Keratinocyte (primary cell): ENCODE measurements at places on chromosomes 2 and 18. TPM values are rescaled to one million over a fixed set of nuclear protein-coding genes. Genes with fewer than 3 reads are reported as not detected.
A peak's percentile ranks its signal among the peaks of the same experiment; 100 is the strongest.

DNA sequence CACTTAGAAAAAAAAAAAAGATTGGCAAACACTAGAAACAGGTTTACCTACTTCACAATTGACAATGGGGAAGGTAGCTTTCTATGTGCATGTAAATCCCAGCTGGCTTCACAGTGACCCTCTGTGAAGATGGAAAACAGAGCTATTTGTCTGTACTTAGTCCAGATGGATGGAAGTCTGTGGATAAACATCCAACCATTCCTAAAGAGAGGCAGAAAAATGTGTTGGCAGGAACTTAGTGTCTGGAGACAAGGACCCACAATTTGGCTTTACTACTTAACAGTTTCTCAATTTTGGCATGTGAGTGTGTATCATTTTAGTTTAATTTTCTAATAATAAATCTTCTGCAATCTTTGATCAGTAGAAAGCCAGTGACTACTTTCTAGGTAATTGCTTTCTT, 154.4 kb downstream of the RAD51AP2 start:
- H3K27ac ChIP-seq: no peak overlapping the region
- DNase-seq: no peak
- no peak overlapping the region for H3K4me3 ChIP-seq
- H3K27me3 ChIP-seq: no peaks in the 10 kb centered on the region

GRCh38 chr2:217338306-217338916, 478.5 kb upstream of the TNP1 start:
- DNase-seq: peak; percentile 9
- H3K27ac ChIP-seq: no peak overlapping the region
- H3K36me3 ChIP-seq: no peaks in the 10 kb centered on the region
- peaks cover 5% of the 10 kb centered on the region for H3K4me1 ChIP-seq
- no peak overlapping the region for H3K4me3 ChIP-seq

DNA sequence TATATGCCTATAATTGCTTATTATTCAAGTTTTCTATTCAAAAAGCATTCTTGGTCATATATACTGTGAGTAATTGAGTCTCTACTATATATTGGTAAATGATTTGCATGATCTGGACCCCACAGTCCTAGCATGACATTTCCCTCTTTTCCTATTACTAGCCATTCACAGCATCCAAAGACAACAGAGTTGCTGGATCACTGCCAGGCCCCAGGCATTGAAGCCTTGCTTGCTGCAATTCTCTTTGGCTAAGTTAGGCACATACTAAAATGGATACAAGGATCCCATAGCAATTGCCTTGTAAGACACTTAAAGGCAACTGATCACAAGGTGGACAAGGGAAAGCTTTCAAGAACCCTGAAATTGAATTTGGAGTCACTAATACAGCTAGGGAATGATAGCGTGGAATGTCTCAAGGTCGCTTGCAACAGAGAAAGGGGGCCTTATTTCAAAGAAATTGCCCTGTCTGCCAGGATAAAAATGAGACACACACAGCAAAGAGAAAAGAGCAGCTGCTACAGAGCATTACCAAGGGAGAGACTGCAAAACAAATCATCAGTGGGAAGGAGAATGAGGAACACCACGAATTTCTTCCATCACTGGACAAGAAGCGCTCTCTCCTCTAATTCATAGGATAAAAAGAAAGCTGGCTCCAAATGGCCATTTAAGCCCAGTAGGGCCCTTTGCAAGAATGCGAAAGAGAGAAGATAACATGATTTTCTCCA, 77.1 kb upstream of the EPHA4 start:
- no peaks in the 10 kb centered on the region for H3K36me3 ChIP-seq
- no peaks in the 10 kb centered on the region for H3K27me3 ChIP-seq
- H3K4me1 ChIP-seq: no peaks in the 10 kb centered on the region
- H3K27ac ChIP-seq: no peak overlapping the region

GRCh38 chr2:27664154-27664574, 475 bp downstream of the SLC4A1AP start:
- H3K4me1 ChIP-seq: peaks cover 19% of the 10 kb centered on the region
- peak overlapping the region; percentile 97 for H3K4me3 ChIP-seq
- peak overlapping the region; percentile 96 for H3K27ac ChIP-seq
- H3K27me3 ChIP-seq: no peaks in the 10 kb centered on the region
- no peak for DNase-seq
- H3K36me3 ChIP-seq: peaks cover 27% of the 10 kb centered on the region

GRCh38 chr18:13051950-13052349, 60.8 kb downstream of the CEP192 start:
- no peak overlapping the region for H3K27ac ChIP-seq
- no peaks in the 10 kb centered on the region for H3K27me3 ChIP-seq
- DNase-seq: no peak
- peaks cover 13% of the 10 kb centered on the region for H3K36me3 ChIP-seq

- peak overlapping the region; percentile 36 for H3K4me3 ChIP-seq
- H3K27ac ChIP-seq: no peak overlapping the region
- peaks cover 12% of the 10 kb centered on the region for H3K4me1 ChIP-seq
- peaks cover 40% of the 10 kb centered on the region for H3K27me3 ChIP-seq
These were observed 1.3 kb downstream of the IGFBP2 start for GRCh38 chr2:216634370-216635148.

DNA sequence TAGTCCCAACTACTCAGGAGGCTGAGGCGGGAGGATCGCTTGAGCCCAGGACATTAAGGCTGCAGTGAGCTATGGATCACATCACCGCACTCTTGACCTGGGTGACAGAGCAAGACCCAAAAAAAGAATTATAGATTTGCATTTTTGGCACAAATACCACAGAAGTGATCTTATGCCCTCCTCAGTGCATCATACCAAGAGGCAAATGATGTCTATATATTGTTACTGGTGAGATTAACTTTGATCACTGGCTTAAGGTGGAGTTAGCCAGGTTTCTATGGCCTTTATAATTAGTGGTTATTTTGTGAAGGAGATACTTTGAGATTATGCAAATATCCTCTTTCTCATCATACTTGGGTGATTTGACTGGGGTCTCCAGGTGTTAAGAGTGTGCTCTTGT, 22.1 kb upstream of the CATIP start:
- no peak for DNase-seq
- H3K4me1 ChIP-seq: no peaks in the 10 kb centered on the region
- no peaks in the 10 kb centered on the region for H3K36me3 ChIP-seq
- H3K4me3 ChIP-seq: no peak overlapping the region
- H3K27ac ChIP-seq: no peak overlapping the region

DNA sequence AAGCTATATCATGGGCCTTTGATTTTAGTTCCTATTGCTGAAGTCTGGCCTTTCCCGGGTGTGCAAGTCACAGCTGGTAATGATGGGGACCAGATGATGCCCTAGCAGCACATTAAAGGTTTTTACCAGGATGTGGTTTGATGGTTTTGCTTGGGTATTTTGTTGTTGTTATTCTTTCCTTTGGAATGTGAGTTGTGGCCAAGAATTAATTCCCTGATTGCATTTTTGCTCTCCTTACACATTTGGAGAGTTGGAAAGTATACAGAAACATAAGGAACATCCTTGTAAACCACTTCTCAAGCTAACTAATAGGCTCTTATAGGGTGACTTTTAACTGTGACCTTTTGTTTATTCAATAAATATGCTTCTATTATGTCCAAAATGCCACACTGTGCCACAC, 154.1 kb upstream of the MMADHC start:
- H3K36me3 ChIP-seq: no peaks in the 10 kb centered on the region
- H3K4me1 ChIP-seq: peaks cover 47% of the 10 kb centered on the region
- DNase-seq: no peak
- H3K4me3 ChIP-seq: no peak overlapping the region

GRCh38 chr2:226690461-226691024, 109.1 kb downstream of the IRS1 start:
- H3K27me3 ChIP-seq: no peaks in the 10 kb centered on the region
- H3K4me3 ChIP-seq: no peak overlapping the region
- no peak overlapping the region for H3K27ac ChIP-seq
- no peaks in the 10 kb centered on the region for H3K36me3 ChIP-seq
- DNase-seq: no peak
- H3K4me1 ChIP-seq: peaks cover 5% of the 10 kb centered on the region

GRCh38 chr2:104850361-104851290, 3.3 kb upstream of the POU3F3 start:
- no peaks in the 10 kb centered on the region for H3K36me3 ChIP-seq
- no peak overlapping the region for H3K4me3 ChIP-seq
- no peaks in the 10 kb centered on the region for H3K4me1 ChIP-seq
- peaks cover 78% of the 10 kb centered on the region for H3K27me3 ChIP-seq
- DNase-seq: no peak

Gene ARHGAP15
- 0.21 TPM in 1 of 3 replicates, not detected in the others for polyA plus RNA-seq
